ENCODE measurements at places on chromosomes 3 and 15.

DNA sequence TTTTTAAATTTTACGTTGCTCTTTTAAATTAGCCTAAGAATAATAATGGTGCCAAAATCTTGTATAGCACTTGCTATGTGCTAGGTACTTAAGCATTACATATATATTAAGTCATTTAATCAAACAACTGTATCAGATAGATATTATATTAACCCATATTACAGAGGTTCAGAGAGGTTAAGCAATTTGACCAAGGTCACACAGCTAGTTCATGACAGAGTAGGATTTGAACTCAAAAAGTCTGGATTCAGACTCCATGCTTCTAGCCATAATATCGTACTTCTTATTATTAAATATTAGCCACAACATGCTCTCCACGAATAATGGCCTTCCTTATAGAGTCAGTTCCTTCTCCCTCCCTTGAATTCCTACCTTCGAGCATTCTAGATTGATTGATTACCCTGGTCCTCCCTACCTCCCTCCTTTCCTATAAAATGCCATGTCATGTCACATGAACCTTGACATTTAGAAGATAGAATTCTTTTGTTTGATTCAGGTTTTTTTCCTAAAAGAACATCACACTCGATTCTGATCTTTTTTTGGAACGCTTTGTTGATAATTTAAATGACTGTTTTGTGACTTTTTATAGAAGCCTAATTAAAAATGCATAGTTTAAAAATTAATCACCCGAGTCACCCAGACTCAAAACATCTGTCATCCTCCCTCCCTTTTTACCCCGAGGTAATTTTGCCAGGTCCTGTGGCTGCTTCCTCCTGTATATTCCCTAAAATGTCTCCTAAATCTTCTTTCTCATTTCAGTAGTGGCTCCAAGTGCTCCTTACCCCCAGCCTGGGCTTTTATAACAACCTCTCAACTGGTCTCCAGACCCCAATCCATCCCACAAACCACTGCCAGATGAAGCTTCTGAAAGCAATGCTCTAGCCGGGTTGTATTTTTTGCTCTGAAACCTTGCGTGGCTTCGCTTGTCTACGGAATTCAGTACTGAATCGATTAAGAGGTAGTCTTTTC, 8.5 kb upstream of the PSMD6 start:
- no peak for DNase-seq

DNA sequence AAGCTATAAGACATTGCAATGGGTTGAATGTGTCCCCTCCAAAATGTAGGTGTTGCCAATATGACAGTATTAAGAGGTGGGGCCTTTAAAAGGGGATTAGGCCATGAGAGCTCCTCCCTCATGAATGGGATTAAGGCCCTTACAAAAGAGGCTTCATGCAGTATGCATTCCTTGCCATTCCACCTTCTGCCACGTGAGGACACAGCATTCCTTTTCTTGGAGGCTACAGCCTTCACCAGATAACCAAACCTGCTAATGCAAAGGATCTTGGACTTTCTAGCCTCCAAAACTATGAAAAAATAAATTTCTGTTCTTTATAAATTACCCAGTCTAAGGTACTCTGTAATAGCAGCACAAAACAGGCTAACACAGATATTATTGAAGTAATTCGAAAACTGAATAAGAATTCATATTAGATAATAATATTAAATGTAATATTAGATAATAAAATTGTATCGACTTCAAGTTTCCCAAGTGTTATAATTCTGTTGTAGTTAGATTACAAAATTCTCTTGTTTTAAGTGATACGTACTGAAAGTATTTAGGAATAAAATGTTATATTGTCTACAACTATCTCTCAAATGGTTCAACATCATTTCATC, 29.4 kb upstream of the ATP8B4 start:
- no peak for DNase-seq

GRCh38 chr3:158875700-158876099, 73.8 kb downstream of the MFSD1 start:
- no peak for DNase-seq

DNA sequence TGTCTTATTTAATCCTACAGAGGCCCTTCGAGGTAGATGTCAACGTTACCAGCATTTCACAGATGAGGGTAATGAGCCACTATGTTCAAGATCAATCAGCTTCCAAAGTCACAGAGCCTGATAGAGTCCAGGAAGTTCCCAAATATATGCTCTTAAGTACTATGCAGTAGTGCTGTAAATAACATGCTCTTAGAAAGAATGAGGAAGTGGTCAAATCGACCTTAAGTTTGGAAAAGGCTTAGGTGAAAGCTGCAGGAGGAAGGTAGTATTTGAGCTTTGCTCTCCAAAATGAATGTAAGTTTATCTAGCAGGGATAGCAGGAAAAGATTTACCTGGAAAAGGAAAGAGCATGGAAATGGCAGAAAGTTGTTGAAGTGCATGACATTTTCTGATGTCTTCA, 234.0 kb downstream of the RBMS3 start:
- DNase-seq, result no peak

DNA sequence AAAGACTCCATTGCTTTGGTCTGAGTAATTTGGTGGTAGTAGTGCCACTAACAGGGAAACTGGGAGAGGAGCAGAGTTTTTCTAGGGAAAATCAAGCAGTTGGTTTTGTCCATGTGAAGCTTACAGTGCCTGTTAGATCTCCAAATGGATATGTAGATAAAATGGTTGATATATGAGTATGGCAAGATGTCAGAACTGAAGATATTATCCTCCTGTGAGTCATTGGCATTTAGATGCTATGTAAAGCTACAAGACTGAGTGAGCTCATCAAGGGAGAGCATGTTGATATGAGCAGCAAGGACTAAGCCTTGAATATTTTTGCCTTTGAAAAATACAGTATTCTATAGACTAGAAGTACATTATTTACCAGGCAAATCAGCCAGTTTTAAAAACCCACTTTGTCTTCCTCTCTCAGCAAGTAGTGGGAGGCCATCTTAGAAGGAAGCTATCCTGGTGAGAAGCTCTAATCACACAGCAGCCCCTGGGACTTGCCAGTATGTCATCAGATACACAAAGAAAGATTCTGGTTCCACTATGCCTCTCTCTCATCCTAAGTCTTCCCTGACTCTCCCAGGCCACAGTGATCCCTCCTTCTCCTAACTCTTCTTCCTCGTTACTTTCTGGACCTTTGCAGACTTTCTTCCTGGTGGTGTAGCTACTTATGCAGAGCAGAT, 77.4 kb upstream of the ANKRD28 start:
- DNase-seq, result no peak

GRCh38 chr3:158494673-158495072, 76.3 kb upstream of the MLF1 start:
- no peak for DNase-seq

DNA sequence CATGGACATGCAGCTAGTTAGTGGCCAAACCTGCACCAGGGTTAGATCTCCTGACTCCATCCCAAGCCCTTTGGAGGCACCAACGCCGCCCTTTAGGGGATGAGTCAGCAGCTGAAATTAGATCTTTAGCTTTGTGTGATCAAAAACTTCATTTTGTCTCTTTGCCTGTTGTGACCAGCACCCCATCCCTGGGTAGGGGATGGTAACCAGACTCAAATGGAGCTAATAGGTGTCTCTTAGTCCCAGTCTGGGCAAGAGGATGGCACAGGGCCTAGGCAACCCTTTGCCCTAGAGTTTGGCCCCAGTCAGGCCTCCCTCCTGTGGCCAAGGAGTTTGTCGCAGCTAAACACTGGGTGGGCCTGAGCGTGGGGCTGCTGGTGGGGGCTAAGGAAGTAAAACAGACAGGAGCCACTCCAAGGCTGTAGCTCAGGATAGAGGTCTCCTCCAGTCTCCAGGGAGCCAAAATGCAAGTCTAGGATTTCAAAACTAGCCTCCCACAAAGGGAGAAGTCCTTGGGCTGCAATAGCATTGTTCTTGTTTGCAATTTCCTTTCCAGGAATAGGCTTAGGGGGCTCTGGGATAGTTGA, 105.1 kb downstream of the CPN2 start:
- no peak for DNase-seq

GRCh38 chr15:62066663-62067447, at the start of gene C2CD4A:
C2CD4A (plus strand) TSS chr15:62066977; CDS start chr15:62067614, 637 bp downstream.
- peak; percentile 69 for DNase-seq

- DNase-seq, result no peak
Measured at GRCh38 chr15:76344893-76345582, 8.5 kb downstream of the ISL2 start.

DNA sequence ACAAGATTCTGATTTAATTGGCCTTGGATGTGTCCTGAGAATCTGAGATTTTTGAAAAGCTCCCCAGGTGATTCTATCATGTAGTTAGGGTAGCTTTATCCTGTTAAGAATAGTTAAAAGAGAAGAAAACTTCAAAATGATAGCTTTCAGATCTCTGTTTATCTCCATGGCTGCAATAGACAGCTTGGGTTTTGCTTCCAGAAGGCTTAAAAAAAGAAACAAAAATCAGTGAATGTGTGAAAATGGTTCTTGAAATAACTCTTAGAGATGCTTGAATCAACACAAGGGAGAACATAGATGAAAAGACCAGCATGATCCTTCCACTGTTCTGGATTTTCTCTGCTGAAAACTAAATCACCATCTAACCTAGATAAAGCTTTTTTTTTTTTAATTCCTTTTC, 60.8 kb upstream of the TMC3 start:
- DNase-seq, result no peak

- DNase-seq, result no peak
Measured at GRCh38 chr3:34357461-34357860, 559.0 kb downstream of the PDCD6IP start.

DNA sequence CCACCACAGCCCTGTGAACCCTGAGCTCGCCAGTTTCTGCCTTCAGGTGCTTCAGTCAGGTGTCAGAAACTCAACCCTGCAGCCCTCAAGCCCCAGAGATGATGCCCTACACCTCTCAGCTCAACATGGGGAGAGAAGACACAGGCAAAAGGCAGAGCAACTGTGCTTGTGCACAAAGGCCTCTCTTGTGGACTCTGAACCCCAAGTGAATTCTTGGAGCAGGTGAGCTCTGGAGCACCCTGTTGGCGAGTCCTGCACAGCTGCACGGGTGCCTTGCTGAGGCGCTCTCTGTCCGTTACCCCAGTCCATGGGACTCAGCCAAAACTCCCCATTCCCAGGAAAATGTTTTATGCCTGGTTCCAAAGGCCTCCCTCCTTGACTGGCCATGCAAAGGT, 197.0 kb downstream of the KLF13 start:
- no peak for DNase-seq

GRCh38 chr15:27328608-27329007, 357.6 kb downstream of the GABRG3 start:
- DNase-seq, result no peak

- no peak for DNase-seq
Measured at GRCh38 chr3:60574046-60574769, 677.0 kb downstream of the FHIT start.

DNA sequence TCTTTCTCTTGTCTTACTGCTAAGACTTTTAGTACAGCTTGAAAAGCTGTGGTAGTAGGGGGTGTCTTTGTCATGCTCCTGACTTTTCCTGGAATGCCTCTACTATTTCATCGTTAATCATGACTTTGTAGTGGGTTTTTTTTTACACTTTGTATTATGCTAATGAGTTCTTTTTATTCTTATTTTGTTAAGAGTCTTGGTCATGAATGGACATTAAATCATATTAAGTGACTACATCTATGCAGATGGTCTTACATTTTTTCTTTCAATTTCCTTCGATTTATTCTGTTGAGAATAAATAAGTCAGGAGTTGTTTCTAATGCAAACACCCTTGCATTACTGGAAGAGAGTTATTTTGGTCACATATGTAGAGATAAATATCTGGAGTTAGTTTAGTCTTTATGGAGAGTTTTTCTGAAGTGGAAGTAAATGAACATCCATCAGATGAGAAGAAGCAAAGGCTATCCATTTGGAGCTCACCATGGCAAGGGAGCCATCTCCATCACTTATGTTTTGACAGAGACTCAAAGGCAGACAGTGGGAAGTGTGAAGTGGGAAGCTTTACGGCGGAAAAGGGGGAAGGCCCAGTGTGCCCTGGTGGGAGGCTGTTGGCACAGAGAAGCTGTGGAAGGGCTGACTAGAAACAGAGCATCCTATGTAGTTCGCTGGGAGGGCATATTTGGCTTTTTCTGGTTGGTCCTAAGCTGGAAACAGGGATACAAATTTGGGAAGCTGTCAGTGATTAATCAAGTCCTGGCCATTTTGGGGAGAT, 73.1 kb upstream of the PRR23E start:
- DNase-seq, result no peak

DNA sequence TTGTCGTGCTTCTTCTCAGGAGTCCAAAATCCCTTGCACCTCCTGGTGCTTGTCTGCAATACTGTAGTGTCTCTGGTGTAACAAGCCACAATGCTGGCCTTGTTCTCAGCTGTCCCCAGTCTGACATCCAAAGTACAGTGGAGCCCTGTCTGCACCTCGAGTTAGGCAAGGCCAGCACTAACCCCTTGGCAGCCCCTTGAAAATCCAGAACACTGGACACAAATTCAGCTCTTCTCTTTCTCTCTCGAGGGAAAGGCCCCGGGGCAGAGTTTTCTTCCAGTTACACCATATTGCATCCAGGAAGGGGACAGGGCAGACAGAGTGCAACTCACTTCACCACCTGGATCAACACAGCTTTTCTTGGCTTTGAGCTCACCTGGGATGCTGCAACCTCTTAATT, 91.3 kb upstream of the ATP10A start:
- DNase-seq, result no peak

GRCh38 chr3:152930516-152930915, 95.6 kb downstream of the P2RY1 start:
- no peak for DNase-seq

DNA sequence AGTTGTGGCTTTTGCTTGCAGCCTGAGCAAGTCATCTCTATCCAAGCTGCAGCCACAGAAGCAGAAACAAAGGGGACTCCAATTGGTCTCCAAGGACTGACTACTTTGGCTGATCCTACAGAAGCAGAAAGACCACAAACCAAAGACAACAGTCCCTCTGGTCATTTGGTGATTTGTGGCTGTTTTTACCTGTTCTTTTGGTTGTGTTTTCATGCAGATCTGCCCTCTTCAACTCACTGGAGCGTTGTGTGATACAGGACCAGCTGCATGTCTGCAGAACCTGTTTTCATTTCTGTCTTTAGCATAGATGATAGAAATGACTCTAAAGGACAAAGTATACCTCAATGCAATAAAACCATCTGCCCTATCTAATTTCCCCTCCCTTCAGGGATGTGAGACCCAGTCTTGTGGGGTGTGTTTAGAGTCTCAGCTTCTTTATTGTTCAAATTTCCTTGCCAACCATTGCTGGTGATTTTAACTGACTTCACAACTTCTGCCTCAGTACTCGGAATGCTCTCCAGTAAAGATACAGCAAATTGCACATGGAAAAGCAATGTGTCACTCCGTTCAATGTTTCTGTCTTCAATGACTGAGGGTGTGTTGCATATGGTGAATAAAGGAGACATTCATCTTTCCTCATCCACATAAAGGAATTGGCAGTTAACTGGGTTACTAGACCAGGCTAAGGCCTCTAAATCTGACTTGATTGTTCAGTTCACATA, 48.9 kb upstream of the SLC7A14 start:
- no peak for DNase-seq

- DNase-seq, result no peak
Measured at GRCh38 chr3:11480663-11481298, 162.9 kb downstream of the VGLL4 start.

GRCh38 chr3:154095832-154096421, 25.3 kb upstream of the ARHGEF26 start:
- DNase-seq, result no peak

Measured in activated T-cell treated with anti-CD3 and anti-CD28 coated beads, Interleukin-2, amount 50 U/mL, for 1 hour (primary cell).